ENCODE measurements at places on chromosomes 11 and 22.

GRCh38 chr22:28454431-28455064, 225.1 kb downstream of the TTC28 start:
- ATAC-seq: no peak

GRCh38 chr11:108984523-108984922, 319.7 kb downstream of the DDX10 start:
- peak; percentile 37 for ATAC-seq

DNA sequence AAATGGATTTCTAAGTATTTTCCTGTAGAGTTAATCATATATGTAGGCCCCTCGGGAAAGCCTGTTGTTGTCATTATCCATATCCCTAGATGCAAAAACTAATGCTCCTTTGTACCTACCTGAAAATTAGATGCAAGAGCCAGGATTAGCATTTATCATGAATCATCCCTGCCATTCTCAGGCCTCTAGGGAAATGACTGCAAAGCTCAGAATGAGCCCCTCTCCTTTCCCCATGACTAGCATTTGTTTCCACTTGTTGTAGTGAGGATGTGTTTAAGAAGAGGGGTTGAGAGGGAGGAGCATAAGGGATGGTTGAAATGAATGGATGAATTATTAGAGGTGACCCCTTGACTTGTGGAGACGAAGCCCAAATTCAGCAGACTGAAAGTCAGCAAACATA, 537.9 kb downstream of the NTM start:
- ATAC-seq: peak; percentile 32

GRCh38 chr11:93489841-93490240, 53.4 kb downstream of the SMCO4 start:
- ATAC-seq: no peak

- ATAC-seq: no peak
These were observed 49.8 kb upstream of the PRDM11 start for GRCh38 chr11:45096636-45097035.

GRCh38 chr11:64339286-64339685, 718 bp upstream of the CCDC88B start:
- no peak for ATAC-seq

DNA sequence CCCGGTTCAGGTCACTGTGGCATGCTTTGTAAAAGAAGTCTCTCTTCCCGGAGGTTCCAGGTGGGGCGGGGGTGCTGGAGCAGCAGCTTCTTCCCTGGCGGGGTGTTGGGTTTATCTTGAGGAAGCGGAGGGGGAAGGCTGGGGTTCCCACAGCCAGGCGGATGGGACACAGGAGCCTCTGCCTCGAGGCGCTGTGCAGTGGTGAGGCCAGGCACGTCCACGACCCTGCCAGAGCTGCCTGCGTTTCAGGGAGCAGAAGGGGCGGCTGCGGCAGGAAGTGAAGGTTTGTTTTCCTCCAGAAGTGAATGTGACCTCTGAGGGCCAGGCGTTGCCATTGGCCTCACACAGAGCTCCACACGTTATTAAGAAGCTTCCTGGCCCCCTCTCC, 20.1 kb upstream of the ADORA2A start:
- ATAC-seq: no peak

GRCh38 chr11:125603207-125603606, 10.6 kb downstream of the STT3A start:
- ATAC-seq: no peak

DNA sequence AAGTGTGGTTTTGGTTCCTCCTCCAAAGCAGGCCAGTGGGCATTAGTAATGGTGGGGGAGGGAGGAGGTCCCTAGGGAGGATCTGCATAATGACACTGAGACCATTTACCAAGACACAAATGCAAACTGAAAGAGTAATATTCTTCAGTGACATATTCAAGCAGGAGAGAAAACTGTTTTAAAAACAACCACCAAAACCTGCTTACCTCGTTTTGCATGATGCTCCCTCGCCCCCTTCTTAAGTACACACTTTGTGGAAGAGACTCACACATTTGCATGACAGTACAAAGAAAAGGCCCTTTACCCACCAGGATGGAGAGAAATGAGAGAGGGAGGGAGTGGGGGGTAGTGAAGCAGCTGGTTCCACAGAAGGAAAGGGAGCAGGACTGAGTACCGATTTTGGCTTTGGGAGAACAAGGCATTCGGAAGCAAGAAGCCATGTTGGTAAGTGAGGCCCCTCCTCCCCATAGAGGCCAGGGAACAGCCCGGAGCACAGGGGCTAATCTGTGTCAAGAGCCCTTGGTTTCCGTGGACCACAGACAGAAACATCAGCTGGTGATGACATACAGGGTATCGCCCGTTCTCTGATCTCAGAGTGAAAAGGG, 13.0 kb upstream of the OPCML start:
- ATAC-seq: peak; percentile 47

GRCh38 chr11:41920374-41920773, 460.9 kb upstream of the LRRC4C start:
- ATAC-seq: no peak

DNA sequence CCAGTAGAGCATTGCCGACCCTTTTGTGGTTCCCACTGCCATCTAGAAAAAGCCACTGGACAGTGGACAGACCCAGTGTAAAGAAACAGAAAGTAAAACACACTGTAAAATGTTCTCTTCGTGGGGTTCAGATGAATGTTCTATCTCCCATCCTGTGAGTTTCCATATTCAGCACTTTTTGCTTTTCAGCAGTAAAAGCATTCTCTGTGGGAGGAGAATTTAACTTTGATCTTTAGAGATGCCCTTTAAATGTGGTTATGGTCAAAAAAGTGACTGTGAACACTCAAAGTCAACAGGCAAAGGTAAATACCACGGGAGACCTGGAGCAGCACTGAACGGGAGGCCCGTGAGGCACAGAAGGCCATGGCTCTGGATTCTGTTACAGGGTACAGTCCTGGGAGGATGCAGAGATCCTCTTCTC, 53.9 kb downstream of the FLI1 start:
- ATAC-seq: no peak

DNA sequence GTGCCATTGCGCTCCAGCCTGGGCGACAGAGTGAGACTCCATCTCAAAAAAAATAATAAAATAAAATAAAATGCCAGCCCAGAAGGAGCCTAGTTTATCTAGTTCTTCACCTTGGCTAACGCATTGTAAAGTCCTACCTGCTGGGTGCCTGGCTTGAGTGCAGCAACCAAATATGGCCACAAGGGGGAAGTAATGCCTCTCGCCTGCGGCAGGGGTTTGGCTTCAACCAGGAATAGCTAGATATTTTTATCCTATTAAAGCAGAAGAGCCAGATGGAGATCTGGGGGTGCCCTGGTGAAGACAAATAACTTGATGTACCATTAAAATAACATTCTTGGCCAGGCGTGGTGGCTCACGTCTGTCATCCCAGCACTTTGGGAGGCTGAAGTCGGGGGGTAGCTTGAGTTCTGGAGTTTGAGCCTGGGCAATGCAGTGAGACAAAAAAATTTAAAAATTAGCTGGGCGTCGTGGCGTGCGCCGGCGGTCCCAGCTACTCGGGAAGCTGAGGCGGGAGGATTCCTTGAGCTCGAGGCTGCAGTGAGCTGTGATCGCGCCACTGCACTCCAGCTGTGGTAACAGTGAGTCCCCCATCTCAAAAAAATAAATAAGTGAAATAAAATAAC, 20.6 kb upstream of the PLEKHB1 start:
- peak; percentile 95 for ATAC-seq

GRCh38 chr22:48796310-48797015, 1031.2 kb downstream of the BRD1 start:
- ATAC-seq: no peak

- peak; percentile 78 for ATAC-seq
These were observed 27.0 kb upstream of the AMOTL1 start for GRCh38 chr11:94741022-94741679.

- ATAC-seq: peak; percentile 57
These were observed 91.0 kb downstream of the SERGEF start for GRCh38 chr11:17921659-17922415.

DNA sequence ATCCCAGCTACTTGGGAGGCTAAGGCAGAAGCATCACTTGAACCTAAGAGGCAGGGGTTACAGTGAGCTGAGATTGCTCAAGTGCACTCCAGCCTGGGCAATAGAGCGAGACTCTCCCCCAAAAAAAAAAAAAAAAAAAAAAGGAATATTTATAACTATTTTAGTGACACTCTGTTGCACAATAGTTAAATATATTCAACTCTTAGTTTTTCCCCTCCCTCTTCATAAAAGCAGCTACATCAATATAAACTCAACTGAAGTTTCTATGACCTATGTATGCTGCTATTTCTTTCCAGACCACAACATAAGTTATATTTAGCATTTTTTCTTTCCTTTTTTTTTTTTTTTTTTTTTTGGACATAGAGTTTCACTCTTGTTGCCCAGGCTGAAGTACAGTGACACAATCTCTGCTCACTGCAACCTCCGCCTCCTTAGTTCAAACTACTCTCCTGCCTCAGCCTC, 19.2 kb downstream of the CELF1 start:
- ATAC-seq: no peak

DNA sequence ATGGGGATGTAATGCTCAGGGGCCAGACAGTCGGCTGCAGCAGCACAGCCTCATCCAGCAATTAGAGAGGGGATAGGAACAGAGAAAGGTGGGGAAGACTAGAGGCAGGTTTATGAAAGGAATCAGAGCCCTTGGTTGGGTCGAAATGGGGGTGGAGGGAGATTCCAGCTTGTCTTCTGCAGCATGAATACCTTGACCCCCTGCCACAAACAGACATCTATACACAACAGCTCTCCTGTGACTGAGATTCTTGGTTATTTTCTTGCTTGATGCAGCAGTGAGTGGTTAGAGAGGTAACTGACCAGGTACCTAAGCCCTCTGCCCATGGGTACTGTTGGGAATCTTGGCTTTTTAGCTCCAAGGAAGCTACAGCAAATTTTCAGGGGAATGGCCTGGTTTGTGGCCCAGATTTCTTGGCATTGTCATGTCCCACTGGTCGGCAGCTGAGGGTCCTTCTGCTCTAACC, at the start of gene TRIM49D1:
Gene TRIM49D1, minus strand, starts transcription at position 51 of the 466 bp plus-strand sequence. CDS start 4,535 bp downstream, outside the sequence.
- ATAC-seq: no peak

DNA sequence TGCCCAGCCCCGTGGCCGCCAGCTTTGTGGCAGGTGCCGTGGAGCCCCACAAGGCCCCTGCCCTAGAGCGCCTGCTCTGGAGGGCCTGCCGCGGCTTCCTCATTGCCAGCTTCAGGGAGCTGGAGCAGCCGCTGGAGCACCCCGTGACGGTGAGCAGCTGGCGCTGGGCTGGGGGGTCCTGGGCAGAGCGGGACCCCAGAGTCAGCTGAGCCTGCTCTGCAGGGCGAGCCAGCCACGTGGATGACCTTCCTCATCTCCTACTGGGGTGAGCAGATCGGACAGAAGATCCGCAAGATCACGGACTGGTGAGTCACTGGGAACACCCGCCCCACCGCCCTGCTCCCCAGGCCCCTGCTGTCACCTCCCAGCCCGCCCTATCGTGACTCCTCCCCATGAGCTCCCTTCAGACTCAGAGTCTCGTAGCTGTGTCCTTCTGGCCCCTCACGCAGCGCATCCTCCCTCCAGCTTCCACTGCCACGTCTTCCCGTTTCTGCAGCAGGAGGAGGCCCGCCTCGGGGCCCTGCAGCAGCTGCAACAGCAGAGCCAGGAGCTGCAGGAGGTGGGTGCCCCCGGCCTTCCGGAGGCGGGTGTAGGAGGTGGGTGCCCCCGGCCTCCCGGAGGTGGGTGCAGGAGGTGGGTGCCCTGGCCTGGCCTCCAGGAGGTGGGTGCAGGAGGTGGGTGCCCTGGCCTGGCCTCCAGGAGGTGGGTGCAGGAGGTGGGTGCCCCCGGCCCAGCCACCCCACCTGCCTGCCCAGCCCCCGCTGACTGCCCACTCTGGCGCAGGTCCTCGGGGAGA, 4.7 kb downstream of the TCIRG1 start:
- ATAC-seq: peak; percentile 84

DNA sequence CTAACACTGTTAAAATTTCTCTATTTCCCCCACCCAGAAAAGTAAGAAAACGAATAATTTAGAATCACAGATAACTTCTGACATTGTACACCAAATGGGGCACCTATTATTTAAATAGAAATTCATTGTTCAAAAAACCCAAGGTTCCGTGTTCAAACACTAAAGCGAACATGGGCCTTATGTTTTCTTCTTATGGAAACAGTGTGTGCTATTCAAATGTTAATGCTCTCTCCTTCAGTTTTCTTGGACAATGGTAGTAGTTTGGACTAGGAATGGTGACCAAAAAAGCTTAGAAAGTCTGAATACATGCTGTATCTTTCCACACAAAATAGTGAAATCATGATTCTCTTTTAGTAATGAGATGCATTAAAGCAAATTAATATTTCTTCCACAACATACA, 33.7 kb downstream of the VSIG10L2 start:
- ATAC-seq: no peak

DNA sequence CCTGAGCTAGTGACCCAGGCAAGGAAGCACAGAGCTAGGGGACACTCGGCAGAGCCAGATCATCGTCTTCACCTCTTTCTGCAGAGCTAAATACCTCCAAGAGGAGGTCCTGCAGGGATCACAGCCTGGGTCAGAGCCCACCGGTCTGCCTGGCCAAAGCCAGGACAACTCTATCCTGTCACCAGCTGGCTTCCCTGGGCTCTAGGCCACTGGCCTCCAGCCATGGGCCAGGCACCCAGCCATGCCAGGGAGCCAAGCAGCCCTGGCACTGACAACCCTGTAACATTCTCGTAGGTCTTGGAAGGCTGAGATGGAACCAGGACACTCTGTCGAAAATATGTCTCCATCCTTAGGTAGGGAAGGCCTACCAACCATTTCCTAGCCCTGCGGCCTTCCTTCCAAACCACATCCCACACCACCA, 270.1 kb downstream of the BUD13 start:
- no peak for ATAC-seq

- ATAC-seq: peak; percentile 23
These were observed 335.8 kb upstream of the DDI1 start for GRCh38 chr11:103700622-103701021.

DNA sequence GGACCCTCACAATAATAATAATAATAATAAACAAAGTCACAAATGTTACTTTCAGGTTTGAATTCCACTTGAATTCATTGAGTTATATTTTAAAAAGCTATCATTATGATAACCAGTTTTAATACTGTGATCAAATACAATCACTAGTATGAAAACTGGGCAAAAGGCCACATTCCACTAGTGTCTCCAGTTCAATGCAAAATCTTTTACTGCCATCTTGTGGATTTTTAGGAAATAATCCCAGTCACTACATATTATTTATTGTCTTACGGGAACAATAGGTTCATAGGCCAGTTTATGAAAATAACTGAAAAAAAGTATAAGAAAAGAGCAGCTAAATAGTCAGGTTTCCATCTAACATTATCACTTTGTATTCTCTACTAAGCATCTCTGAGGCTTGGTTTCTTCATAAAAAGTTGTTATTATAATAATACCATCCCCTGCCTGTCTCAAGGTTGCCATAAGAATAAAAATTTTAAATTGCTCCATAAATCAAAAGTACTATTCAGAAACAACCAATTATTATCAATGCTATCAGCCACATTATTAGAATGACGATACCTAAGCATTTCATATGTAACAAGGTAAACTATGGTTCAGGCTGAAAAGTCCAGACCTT, 533.9 kb upstream of the CCDC90B start:
- peak; percentile 46 for ATAC-seq

GRCh38 chr11:116540645-116541304, 232.0 kb downstream of the BUD13 start:
- ATAC-seq: no peak

DNA sequence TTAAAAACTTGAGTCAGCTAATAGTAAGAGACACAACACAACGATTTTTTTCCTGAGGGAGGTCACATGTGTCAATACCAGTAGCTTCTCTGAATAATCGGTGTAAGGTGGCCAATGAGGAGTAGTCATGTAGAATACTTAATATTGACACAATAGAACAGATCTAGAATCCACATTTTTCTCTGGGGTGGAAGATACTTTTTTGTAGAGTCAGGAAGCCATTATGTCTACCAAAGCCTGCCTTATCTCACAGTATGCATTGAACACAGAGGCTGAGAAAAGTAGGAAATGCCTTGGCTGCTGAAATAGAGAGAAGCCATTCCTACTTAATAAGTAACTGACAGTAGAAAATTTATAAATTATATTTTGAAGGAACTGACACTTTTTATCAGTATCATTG, 725.0 kb downstream of the METTL15 start:
- no peak for ATAC-seq

Data from motor neuron (in vitro differentiated cells).